ENCODE measurements at places on chromosomes 6 and 20.

DNA sequence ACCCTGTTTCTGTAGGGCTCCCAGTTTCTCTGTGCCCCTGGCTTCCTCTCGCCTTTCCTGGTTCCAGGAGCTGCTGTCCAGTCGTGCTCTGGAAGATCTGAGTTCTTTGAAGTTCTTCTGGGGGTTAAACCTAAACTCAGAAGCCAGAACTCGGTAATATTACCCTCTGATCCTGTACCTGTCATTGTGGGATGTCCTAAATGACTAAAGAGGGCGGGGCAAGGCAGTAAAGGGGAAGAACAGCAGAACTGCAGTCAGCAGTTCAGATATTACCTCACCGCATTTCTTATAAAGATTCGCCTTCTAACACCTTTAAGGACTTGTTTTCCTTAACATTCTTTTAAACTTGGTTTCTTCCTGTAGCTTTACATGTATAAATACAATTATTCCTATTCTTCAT is 63.9 kb downstream of the FAM120B start:
- no peak for DNase-seq

- no peak for DNase-seq
Measured at GRCh38 chr20:60750909-60751308, 501.2 kb upstream of the CDH4 start.

GRCh38 chr6:166940643-166941068 is 15.7 kb downstream of the RNASET2 start:
- peak; percentile 78 for DNase-seq

DNA sequence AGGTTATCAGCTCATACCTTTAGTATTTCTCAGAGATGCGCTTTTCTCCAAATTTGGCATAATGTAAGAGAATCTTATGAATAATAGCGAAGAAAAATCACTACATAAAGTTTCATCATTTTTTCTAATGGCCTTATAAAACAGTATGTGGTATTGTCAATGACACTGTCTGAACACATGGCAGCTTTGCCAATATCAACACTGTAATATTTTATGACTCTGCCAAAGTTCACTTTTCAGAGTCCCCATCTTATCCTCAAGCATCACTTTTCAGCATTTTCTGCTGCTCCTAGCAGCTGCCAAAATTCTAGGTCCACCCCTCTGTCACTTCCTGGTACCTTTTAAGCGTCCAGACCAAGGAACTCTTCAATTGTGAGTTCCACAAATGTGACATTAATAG is 171.5 kb upstream of the C6orf118 start:
- no peak for DNase-seq

DNA sequence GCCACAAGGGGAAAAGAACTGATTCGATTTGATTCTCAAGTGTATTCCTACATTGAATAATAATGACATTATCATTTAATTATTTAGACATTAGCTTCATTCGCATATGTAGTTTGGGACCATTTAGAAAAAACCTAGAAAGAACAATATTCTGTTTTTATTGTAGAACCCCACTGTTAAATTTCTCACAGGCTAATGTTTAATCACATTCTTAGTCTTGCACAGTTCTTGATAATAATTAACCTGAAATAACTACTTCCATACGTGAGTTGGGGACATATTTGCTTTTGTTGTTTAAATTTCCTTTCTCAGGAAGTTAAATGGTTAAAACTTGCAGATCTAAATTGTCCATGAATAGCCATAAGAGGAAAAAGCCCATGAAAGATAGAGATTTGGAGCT is 275.2 kb downstream of the TFAP2B start:
- no peak for DNase-seq

GRCh38 chr6:142328070-142328469 is 26.3 kb downstream of the ADGRG6 start:
- DNase-seq = no peak

DNA sequence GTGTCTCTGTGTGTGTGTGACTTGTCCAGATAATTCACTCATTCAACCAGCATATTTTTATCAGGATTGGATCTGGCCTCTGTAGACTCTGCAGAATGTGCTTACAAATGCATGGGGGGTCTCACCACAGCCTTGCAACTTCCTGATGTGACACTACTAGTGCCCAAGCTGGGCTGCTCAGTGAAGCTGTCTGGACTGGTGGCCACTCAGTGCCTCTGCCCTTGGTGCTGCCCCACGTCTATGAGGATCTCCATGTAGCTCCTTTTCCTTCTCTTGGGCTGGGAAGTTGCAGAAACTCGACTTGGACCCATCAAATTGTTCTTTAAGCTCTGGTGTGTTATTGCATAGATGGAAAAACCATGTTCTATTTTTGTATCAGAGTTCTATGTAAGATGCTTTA is 75.8 kb downstream of the NRN1 start:
- no peak for DNase-seq

DNA sequence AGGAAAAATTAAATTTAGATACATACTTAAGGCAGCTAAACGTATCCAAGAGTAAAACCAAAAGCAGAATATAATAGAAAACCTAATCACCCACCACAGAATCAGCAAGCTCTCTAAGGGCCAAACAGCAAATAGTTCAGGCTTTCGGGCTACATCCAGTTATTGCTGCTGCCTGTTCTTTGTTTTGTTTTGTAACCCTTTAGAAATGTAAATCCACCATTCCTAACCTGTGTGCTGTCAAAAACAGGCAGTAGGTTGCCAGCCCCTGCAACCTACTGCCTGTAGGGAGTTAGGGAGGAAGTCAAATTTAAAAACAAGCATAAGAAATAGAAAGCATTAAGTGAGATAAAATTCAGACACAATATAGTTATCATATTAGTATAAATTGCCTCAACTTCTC is 225.9 kb downstream of the PTPRT start:
- DNase-seq = no peak

DNA sequence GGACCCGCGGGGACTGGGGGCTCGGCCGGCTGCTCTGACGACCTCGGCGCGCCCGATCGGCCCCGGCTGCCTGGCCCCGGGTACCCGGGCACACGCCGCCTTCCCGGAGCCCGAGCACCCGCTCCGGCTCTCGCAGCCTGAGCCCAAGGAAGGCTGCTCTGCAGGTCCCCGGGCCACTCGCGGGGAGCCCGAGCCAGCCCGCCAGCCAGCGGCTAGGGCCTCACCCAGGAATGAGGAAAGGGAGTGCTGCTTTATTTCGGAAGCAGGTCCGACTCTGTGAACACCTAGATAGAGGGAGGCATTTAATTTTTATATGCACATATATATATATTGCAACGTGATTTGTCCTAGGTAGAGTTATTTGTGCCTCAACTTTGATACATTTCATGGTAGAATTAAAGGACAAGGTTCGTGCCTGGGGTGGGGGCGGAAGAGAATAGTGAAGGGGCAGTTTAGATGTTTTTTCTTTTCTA is 15.5 kb downstream of the FOXA2 start:
- peak; percentile 22 for DNase-seq

DNA sequence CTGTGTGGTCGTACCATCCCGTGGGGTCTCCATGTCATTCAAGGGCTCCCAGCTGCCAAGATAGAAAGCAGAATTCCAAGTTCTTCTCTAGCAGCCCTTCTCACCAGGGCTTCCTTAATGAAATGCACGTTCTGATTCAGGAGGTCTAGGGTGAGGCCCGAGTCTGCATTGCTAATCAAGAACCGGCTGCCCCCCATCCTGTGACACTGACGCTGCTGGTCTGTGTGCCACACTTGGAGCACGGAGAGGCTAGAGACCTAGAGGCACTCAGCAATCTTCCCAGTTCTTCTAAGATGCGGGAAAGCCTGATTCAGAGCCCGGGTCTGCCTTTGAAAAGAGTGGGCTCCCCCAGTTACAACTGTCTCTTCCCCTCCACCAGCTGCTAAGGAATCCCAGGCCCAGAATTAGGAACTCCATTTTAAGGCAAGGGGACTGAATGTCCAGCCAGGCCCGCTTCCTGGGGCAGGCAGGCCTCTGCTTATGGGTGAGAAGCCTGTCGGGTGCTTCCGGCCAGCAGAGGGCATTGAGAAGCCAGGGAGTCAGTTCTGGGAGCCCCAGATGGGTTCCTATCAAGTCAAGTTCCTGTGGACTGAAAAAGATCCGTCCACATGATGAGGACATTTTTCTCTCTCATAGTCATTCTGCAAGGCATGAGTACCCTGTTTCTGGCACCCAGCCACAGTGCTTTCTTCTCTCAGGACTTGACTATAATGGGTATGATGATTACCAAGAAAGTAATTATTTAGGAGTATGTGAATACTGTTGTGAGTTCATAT is 69.8 kb upstream of the RIN2 start:
- peak; percentile 70 for DNase-seq

DNA sequence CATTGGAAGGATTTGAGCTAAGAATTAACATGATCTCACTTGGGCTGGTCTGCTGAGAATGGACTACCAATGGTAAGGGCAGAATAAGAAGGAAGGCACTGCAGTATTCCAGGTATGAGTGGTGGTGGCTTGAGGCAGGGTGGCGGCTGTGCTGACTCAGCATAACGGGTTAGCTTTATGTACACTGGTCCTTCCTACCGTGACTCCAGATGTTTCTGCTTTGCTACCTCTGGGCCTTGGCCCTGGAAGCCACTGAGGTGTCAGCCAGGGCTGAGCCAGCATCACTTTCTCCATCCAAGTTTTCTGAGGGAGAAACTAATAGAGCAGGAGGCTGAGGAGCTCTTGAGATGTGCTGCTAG is 12.9 kb upstream of the BTN3A3 start:
- no peak for DNase-seq

GRCh38 chr6:11930240-11930639 is 81.9 kb upstream of the HIVEP1 start:
- DNase-seq = no peak

DNA sequence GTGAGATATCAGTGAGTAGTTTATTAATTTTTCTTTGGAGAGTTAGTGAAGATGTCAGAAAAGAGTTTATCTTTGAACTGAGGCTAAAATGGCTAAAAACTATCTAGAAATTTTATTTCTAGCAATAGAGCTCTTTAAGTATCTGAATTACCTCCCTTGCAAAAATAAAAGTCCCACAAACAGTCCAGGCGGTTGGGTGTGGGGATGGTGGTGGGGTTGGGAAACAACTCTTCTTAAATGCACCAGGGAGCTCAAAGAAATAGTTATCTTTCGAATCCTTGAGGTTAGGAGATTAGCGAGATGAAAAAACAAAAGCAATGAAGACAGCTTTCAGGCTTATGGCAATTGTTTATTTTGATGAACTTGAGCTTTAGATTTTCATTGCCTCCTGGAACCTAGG is 1299.1 kb upstream of the ADGRB3 start:
- no peak for DNase-seq

GRCh38 chr6:47307362-47308197 is 2.1 kb downstream of the TNFRSF21 start:
- no peak for DNase-seq

- DNase-seq = no peak
Measured at GRCh38 chr6:166724576-166724975, 97.5 kb upstream of the RPS6KA2 start.

- DNase-seq = peak; percentile 63
Measured at GRCh38 chr6:155247618-155248007, 16.2 kb upstream of the CLDN20 start.

DNA sequence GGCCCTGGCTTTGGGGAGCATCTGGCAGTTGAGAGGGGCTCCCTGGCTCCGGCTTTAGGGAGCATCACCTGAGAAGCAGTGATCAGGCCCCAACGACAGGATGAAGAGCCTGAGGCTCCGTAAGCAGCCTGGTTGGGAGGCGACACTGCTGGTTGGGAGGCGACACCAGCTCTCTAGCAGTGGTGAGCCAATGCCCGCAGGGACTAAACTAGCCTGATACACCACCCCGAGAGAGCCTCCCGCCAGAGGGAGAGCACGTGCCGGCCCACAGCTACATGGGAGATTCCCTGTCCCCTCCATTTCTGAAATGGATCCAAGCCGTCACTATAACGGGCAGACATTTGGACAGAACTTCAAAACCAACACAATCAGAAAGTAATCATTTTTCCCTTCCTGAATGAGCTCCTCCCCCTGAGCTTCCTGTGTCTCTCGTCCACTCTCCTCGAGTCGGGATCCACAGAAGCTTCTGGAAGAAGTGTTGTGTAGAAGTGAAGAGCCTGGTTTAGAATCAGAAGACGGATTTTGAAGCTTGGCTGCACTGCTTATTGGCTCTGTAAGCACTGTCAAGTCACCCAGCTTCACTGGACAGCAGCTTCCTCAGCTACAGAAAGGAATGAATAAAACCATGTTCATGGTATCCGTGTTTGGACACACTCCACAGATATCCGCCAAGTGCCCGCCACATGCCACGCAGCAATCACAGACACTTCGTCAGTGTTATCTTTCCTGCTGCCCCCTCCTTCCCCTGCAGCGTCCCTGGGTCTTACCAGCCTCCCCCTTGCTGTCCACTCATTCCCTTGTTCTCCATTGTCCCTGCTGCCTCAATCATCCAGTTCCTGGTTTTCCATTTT is 199.6 kb downstream of the TTLL2 start:
- no peak for DNase-seq

- peak; percentile 94 for DNase-seq
Measured at GRCh38 chr6:19472153-19472552, 365.0 kb upstream of the ID4 start.

DNA sequence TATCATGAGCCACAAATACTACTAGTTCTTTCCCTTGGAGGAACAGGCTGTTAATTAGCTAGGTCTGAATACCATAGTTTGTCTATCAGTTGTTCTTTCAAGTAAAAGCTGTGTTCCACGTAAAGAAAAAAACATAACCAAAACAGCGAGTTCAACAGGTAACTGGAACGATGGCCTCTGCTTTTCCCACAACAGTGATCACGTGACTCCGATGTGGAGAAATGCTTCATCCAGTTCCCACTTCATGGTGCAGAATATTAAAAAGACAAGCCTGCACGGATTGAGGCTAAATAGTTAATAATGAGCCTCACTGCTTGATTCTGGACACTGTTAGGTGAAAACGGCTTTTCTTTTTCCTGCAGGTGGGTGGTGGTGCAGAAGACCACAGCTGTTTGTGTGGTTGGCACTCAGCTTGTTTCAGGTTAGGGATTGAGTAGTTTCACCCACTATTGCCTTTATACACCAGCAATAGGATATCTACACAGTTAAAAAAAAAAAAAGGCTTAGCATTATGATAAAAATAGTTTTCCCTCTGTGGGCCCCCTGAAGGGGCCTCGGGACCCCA is 88.1 kb downstream of the DACT2 start:
- DNase-seq = no peak

- peak; percentile 27 for DNase-seq
Measured at GRCh38 chr6:157459327-157459726, 78.3 kb downstream of the ZDHHC14 start.

DNA sequence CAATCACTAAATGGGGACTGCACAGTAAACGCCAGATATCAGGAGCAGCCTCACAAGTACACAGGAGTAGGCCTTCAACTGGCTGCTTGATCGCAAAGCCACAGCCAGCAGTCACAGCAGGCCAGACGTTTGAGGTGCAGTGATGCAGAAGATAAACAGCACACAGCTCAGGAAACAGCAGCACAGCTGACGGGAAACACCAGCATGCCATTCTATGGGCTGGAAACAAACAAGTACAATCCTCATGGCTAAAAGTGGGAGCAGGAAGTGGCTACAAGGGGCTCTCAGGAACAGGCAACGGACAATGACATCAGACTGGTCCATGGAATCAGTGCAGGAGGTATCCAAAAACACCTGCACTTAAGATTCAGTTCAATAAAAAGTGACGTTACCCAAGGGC is 111.0 kb downstream of the DTNBP1 start:
- DNase-seq = peak; percentile 46

Data from Daoy (cell line).